ENCODE measurements at places on chromosomes 13 and 19. TPM values are rescaled to one million over a fixed set of nuclear protein-coding genes. Genes with fewer than 3 reads are reported as not detected.

The ARHGAP45 gene
- total RNA-seq: 50.0 TPM

The MUC16 gene
- total RNA-seq: not detected

The CGB3 gene
- total RNA-seq: not detected

The SPACA4 gene
- total RNA-seq: not detected

The ZBTB32 gene
- not detected for total RNA-seq

The CYP4F2 gene
- total RNA-seq: not detected

The NKPD1 gene
- 0.13 TPM for total RNA-seq

The GZMM gene
- not detected for total RNA-seq

The LATS2 gene
- 37.0 TPM for total RNA-seq

The ZNF682 gene
- total RNA-seq: 1.1 TPM
